ENCODE measurements at places on chromosomes 13 and 19. TPM values are rescaled to one million over a fixed set of nuclear protein-coding genes. Genes with fewer than 3 reads are reported as not detected.

DNA sequence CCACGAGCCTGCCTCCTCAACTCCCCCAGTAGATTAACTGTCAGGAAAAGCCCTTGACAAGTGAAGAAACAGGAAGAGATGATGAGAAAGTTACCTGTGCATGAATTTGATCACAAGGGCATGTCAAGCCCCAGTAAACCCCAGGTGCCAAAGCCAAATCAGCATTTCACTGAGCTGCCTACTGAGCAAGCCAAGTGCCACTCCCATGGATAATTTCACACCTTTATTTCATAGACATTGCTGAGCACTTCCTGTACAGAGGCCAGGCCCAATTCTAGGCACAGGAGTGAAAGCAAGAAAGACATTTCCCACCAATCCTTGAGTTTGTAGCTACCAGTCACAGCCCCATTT is 2.4 kb downstream of the GADD45GIP1 start:
- no peak for DNase-seq

DNA sequence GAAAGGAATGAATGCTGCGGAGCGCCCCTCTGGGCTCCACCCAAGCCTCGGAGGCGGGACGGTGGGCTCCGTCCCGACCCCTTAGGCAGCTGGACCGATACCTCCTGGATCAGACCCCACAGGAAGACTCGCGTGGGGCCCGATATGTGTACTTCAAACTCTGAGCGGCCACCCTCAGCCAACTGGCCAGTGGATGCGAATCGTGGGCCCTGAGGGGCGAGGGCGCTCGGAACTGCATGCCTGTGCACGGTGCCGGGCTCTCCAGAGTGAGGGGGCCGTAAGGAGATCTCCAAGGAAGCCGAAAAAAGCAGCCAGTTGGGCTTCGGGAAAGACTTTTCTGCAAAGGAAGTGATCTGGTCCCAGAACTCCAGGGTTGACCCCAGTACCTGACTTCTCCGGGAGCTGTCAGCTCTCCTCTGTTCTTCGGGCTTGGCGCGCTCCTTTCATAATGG is 8.6 kb downstream of the PDX1 start:
- peak; percentile 59 for DNase-seq

DNA sequence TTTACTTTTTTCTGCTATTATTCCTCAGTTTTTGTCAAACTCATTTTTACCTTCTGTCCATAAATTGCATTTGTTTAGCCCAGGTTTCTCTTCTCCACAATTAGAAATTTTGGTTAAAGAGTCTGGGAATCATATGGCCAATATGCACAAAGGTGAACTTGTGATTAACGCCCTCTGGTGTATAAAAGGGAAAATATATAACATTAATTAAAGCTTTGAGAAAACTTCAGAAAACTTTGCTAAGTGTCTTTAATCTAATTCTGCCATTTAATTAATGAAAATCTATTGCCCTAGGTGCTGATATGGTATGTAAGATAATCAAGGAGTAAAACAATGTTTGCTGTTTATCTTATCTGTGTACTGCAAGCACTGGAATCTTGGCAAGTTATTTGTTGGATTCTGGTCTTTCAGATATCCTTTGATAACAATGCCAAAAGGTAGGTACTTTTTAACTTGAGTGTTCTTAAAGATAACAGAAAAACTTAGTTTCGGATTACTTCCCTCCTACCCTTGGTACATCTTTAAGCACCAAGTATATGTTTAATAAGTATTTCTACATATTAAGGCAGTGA is 402.6 kb downstream of the SUCLA2 start:
- no peak for DNase-seq

DNA sequence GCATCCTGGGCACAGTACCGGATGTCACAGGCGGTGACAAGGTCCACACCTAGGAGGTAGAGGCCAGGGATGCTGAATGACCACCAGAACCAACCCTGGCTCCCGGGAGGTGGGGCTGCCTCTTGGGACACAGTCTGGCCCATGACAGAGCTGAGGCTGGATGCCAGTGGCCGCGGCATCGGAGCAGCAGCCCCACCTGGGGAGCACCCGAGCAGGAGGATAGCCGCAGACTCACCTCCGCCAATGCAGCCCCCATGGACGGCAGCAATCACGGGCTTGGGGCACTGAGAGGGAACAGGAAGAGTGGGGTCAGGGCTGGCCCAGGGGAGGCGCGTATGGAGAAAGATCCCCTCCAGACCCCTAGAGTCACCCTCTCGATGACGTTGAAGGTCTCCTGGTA is 4.3 kb upstream of the LGALS4 start:
- peak; percentile 35 for DNase-seq

GRCh38 chr13:74299721-74300120 is 165.5 kb upstream of the KLF12 start:
- no peak for DNase-seq

GRCh38 chr19:1219786-1220476 is 14.4 kb downstream of the STK11 start:
- no peak for DNase-seq

- peak; percentile 70 for DNase-seq
Measured at GRCh38 chr13:37869756-37870488, at the start of gene TRPC4. Gene TRPC4, minus strand, starts transcription at chr13:37869772. Its CDS starts 86,439 bp downstream, at chr13:37783333.

DNA sequence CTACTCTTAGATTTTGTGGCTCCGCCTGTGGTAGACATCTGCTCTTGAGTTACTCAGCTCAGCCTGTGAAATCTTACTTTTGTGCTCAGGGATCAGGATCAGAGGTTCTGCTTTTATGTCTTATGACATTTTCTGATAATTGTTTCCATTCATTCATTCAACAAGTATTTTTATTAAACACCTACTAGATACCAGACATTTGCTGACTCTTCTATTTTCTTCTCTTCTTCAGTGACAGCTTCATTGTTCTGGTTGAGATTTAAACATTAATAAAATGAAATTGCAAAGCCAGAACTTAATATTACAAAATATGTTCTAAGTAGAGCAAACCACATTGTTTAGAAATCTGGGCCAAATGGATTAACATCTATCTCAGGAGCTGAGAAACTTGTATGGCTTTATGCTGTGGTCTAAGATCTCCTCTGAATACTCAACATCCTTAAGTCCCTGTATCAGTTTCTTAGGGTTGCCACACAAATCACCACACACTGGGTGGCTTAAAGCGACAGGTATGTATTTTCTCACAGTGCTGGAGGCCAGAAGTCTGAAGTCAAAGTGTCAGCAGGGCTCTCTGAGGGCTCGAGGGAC is 15.8 kb upstream of the MICU2 start:
- no peak for DNase-seq

The C19orf81 gene
- total RNA-seq = 8.0 TPM

GRCh38 chr13:92362717-92363116 is 863.9 kb upstream of the GPC6 start:
- no peak for DNase-seq

DNA sequence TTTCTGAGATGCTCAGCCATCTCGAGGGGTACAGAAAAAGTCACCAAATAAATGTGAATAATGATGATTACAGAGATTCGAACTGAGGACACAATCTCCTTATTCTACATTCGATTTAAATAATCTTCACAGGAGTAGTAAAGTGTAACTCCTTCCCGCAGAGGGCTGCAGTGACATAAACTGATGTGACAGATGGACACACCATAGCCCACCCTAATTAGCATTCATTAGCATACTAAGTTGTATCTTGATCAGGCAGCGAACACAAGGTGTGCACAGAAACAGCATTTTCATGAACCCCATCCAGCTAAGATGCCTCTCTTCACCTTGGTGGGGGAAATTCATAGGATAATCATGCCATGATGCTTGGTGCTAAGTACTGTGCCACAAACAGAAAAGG is 83.0 kb downstream of the TNFSF11 start:
- no peak for DNase-seq

GRCh38 chr19:29532097-29532496 is 6.3 kb downstream of the VSTM2B start:
- DNase-seq = peak; percentile 65

The B3GNT3 gene
- 1.7 TPM for total RNA-seq

The RFXAP gene
- total RNA-seq = 3.7 TPM

- DNase-seq = no peak
Measured at GRCh38 chr19:7373862-7374261, 25.1 kb downstream of the ARHGEF18 start.

DNA sequence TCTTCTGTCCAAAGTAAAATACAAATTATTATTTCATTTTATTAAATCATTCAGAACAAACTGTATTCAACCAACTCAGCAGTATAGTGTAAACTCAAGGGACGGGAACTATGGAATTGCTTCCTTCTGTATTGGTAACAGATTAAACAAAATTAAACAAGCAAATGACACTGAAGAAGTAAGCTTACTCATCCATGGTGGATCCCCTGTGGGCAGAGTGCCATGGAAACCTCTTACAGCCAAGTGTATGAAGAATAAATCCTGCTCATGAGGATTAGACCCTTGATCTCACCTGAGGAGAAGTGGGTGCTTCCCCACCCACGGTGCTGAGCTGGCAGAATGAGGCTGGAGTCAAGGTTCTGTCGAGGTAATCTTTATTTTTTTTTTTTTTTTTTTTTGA is 18.0 kb upstream of the RFXAP start:
- no peak for DNase-seq

The PSG3 gene
- not detected for total RNA-seq

- peak; percentile 95 for DNase-seq
Measured at GRCh38 chr19:4575267-4576015, 16.0 kb upstream of the SEMA6B start.

GRCh38 chr13:49347650-49348385 is 96.0 kb downstream of the CAB39L start:
- no peak for DNase-seq

The NFKBIB gene
- total RNA-seq = 26.0 TPM

- peak; percentile 60 for DNase-seq
Measured at GRCh38 chr13:35479038-35479492, 2.6 kb upstream of the MAB21L1 start.

The CYP2F1 gene
- total RNA-seq = 0.30 TPM

DNA sequence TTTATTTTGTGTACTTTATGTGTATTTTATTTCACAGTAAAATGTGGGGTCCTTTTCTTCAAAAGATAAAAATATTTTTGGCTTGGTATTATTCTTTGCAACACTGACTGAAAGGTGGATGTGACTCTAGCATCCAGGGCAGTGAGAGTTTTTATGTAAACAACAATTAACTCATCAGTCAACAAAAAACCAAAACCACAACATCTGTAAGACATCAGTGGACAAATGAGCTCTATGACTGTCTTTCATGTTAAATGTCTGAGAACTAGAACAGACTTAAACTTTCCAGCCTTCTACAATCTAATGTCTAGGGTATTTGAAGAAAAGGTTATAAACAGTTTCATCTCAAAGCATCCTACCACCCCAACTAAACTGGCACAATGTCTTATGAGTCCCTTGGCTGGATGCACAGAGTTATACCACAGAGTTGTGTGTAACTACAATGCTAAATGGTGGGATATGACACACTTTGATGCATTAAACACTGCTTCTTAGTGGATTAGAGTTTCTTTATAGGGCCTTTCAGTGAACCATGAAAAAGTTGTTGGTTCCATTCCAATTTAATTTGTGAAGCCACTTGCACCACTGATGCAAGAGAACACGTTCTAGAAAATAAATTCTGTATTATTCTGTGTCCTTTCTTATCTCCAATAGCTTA is 544.2 kb upstream of the KLF12 start:
- DNase-seq = no peak

- DNase-seq = no peak
Measured at GRCh38 chr19:35251456-35251855, 2.7 kb downstream of the LSR start.

- peak; percentile 86 for DNase-seq
Measured at GRCh38 chr19:48999481-49000325, 6.0 kb downstream of the RUVBL2 start.

The TFPT gene
- 24.3 TPM for total RNA-seq

DNA sequence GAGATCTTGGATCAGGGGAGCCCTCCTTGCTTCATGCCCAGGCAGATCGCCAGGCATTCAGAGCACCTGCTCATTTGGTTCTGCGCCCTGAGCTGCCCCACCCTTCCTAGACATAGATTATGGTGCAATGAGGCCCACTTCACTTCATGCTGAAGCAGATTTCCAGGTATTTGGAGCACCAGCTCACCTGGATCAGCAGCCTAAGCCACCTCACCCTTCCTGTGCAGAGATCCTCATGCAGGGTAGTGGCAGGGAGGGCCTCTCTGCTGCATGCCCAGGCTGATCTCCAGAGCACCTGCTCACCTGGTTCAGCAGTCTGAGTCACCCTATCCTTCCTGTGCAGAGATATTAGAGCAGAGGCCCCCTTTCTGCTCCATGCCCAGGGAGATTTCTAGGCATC is 1966.1 kb downstream of the PCDH9 start:
- DNase-seq = no peak

DNA sequence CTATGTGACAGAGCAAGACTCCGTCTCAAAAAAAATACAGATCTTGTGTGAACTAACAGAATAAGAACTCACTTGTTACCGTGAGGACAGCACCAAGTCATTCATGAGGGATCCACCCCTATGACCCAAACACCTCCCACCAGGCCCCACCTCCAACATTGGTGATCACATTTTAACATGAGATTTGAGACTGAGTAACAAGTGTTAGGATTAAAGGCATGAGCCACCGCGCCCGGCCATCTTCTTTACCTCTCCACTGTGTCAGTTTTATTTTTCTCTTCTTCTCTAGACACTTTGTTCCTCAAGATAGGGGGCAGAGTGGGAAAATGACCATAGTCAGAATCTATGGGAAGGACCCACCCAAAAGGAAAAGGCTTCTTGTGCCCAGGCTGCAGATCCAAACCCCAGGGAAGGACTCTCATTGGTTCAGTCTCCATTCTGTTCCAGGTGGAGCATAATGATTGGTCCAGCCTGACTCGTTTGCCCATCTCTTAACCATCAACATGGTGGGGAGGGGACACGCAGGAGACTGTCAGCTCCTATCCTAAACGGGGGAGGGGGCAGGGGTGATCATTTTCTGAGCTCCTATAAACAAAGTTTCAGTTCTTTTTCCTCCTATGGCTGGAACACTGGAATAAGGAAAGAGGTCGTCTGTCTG is 1.3 kb upstream of the CALM3 start:
- DNase-seq = peak; percentile 70

The ADPRHL1 gene
- 0.89 TPM for total RNA-seq

The SMAD9 gene
- 0.59 TPM for total RNA-seq

The LEUTX gene
- total RNA-seq = not detected

DNA sequence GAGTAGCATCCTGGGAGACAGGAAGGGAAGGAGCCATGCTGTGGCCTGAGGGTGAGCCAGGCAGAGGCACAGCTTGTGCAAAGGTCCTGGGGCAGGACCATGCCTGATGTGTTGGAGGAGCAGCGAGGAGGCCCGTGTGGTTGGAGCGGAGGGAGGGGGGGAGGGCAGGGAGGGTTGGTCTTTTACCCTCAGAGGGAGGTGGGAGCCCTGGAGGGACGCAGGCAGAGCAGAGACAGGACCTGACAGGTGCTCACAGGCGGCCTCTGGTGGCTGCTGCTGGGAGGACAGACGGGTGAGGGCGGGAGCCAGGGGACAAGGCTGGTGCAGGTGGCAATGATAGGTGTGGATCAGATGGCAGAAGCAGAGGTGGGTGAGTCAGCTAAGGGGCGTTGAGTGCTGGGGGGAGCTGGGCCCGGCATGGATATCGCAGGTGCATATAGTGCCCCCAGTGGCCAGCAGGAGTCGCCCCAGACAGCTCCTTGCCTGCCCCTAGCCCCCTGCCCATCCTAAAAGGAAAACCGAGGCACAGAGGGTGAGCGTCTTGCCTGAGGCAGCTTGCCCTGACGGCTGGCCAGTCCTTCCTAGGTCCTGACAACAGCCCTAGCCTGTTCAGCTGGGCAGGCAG is 9.8 kb upstream of the GNA15 start:
- peak; percentile 96 for DNase-seq

- DNase-seq = no peak
Measured at GRCh38 chr13:104900191-104900817, 1635.2 kb downstream of the EFNB2 start.

The PTGER1 gene
- total RNA-seq = 0.22 TPM

Data from H7 (cell line).